Vagina (tissue), 2 donors: ENCODE measurements at places on chromosomes 7 and 10. TPM values are rescaled to one million over a fixed set of nuclear protein-coding genes. Genes with fewer than 3 reads are reported as not detected.

- DNase-seq: no peak
Measured at GRCh38 chr10:55897490-55897921, 463.6 kb downstream of the ZWINT start.

GRCh38 chr7:31488562-31489203, 25.2 kb upstream of the ITPRID1 start:
- DNase-seq: no peak

ASIC3 gene
- 3.7 TPM for total RNA-seq

SPAG6 gene
- not detected for total RNA-seq
